ENCODE measurements at places on chromosomes 4 and X.

DNA sequence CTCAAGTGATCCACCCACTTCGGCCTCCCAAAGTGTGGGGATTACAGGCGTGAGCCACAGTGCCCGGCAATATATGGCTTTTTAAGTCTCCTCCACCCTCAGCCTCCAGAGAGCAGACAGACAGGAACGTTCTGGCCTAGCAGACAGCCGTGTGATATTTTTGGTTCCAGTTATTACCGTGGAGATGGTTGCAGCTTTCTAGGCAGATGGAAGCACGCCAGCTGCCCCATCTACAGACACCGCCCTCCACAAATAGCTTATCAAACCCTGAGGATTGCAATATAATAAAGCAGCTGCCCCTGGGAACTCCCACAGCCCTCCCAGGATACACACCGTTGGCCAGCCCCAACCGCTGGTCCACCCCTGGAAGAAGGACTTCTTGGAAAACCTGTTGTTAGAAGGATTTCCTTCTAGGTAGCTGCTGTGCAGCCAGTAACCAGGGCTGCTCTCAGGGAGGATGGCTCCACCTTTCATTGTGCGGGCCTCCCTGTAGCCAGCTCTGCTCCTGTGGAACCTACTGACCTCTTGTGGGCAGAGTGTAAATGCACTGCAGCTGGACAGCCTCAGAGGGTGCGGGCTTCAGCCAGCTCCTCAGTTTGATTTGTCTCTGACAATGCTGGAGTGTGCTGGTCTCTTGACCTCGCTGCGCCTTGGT lies 44.0 kb downstream of the SLC25A5 start:
- DNase-seq: peak; percentile 80

DNA sequence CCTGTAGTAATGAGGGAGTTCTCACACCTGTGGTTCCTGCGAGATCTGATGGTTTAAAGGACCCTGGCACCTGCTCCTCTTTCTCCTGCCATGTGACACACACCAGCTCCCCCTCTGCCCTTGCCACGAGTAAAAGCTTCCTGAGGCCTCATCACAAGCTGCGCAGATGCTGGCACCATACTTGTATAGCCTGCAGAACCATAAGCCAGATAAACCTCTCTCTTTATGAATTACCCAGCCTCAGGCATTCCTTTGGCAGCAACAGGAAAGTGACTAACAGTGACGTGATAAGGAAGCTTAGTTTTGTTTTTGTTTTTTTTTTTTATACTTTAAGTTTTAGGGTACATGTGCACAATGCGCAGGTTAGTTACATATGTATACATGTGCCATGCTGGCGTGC lies 130.9 kb downstream of the AFAP1 start:
- peak; percentile 52 for DNase-seq

GRCh38 chrX:154059729-154060245 lies 37.7 kb downstream of the MECP2 start:
- no peak for DNase-seq

GRCh38 chrX:18983666-18984380 lies at the start of gene PHKA2:
TSS of gene PHKA2 (minus strand) at chrX:18984114. CDS start at chrX:18983932, 182 bp downstream.
- DNase-seq: peak; percentile 72

- DNase-seq: no peak
Measured at GRCh38 chr4:15348695-15349094, 79.1 kb upstream of the C1QTNF7 start.

GRCh38 chr4:139223682-139224317 lies 46.8 kb upstream of the ELF2 start:
- peak; percentile 70 for DNase-seq

- DNase-seq: no peak
Measured at GRCh38 chr4:13171292-13172057, 312.7 kb downstream of the RAB28 start.

DNA sequence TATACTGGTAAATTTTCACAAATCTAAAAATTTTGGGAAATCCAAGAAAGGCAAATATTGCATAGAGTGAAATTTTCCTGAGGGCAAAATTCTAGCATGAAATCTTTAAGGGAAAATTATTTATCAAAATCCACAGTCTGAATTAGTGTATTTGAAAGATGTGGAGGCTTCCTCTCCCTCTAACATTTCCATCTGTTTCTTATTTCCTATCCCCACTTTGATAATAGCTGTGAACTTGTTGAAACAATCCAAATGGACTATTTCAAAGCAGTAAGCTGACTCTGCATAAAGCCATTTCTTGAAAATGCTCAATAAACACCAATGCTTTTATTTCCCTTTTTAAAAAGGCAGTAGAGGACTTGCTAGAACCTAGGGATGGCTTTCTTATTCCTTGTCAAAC lies 107.3 kb upstream of the PABPC4L start:
- no peak for DNase-seq

DNA sequence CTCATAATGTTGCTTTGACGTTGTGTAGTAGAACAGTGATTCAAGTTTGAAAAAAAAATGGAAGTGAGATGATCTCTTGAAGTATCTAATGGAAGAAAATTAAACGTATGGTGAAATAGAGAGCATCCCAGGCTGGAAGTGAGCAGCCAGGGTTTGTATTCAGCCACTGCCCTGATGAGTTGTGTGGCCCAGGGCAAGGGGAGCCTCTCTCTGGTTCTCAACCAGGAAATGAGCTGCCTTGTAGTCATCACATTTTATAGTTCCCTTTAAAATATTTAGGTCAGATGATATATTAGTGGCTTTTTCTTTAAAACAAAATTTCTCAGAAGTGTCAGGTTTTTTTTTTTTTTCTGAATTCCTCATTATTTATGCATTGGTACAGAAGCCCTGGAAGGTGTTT lies 150.3 kb downstream of the GPAT3 start:
- no peak for DNase-seq

- DNase-seq: peak; percentile 77
Measured at GRCh38 chr4:168710353-168710946, 213.6 kb downstream of the PALLD start.

GRCh38 chr4:142203505-142203904 lies 567.1 kb downstream of the IL15 start:
- no peak for DNase-seq

- DNase-seq: no peak
Measured at GRCh38 chrX:69614886-69615285, 1.0 kb upstream of the EDA start.

DNA sequence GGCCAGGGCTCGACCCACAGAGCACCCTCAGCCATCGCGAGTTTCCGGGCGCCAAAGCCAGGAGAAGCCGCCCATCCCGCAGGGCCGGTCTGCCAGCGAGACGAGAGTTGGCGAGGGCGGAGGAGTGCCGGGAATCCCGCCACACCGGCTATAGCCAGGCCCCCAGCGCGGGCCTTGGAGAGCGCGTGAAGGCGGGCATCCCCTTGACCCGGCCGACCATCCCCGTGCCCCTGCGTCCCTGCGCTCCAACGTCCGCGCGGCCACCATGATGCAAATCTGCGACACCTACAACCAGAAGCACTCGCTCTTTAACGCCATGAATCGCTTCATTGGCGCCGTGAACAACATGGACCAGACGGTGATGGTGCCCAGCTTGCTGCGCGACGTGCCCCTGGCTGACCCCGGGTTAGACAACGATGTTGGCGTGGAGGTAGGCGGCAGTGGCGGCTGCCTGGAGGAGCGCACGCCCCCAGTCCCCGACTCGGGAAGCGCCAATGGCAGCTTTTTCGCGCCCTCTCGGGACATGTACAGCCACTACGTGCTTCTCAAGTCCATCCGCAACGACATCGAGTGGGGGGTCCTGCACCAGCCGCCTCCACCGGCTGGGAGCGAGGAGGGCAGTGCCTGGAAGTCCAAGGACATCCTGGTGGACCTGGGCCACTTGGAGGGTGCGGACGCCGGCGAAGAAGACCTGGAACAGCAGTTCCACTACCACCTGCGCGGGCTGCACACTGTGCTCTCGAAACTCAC lies 3.6 kb downstream of the MID1IP1 start:
- peak; percentile 56 for DNase-seq

- no peak for DNase-seq
Measured at GRCh38 chr4:108118505-108118904, 50.2 kb downstream of the LEF1 start.

GRCh38 chr4:3440979-3441500 lies 728 bp upstream of the HGFAC start:
- DNase-seq: peak; percentile 35

- DNase-seq: no peak
Measured at GRCh38 chr4:40843696-40844095, 93.9 kb downstream of the NSUN7 start.

- no peak for DNase-seq
Measured at GRCh38 chr4:2396781-2397368, 21.6 kb downstream of the ZFYVE28 start.

- DNase-seq: no peak
Measured at GRCh38 chrX:50402886-50403285, 67.7 kb downstream of the DGKK start.

- no peak for DNase-seq
Measured at GRCh38 chrX:39975101-39975925, 122.4 kb downstream of the BCOR start.

GRCh38 chr4:95215991-95216605 lies 332.7 kb downstream of the UNC5C start:
- DNase-seq: no peak

- peak; percentile 64 for DNase-seq
Measured at GRCh38 chr4:145779319-145779801, 99.4 kb downstream of the C4orf51 start.

DNA sequence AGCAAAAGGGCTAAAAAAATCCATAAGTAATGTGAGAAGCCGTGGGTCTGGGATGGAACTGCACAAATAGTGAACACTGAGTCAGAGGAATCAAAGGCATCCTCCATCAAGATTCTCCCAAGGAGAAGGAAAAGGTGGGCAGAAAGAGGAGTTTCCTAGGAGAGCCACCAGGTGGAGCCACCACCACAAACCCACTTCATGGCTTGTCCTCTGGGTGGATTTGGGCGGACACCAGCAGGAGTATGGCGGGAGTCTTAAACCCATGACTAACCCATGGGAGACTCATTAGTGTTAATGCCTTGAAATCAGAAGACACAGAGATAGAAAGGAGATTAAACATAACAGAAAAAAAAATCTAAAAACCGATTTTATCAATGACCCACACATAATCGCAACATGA lies 147.7 kb downstream of the SH3KBP1 start:
- peak; percentile 74 for DNase-seq

All from astrocyte of the hippocampus (primary cell).